Left hindlimb (tissue), 1 donor: ENCODE measurements at places on chromosomes 5 and 9.

GRCh38 chr9:128225770-128226411 is 22.7 kb downstream of the DNM1 start:
- DNase-seq: no peak

- no peak for DNase-seq
These were observed 34.7 kb downstream of the ARHGEF37 start for GRCh38 chr5:149615976-149616375.

- peak; percentile 63 for DNase-seq
These were observed 78.6 kb upstream of the MPDZ start for GRCh38 chr9:13358128-13358527.

GRCh38 chr9:4774209-4774608 is 18.5 kb upstream of the RCL1 start:
- DNase-seq: no peak

GRCh38 chr9:96565671-96566497 is 53.8 kb downstream of the CDC14B start:
- no peak for DNase-seq

DNA sequence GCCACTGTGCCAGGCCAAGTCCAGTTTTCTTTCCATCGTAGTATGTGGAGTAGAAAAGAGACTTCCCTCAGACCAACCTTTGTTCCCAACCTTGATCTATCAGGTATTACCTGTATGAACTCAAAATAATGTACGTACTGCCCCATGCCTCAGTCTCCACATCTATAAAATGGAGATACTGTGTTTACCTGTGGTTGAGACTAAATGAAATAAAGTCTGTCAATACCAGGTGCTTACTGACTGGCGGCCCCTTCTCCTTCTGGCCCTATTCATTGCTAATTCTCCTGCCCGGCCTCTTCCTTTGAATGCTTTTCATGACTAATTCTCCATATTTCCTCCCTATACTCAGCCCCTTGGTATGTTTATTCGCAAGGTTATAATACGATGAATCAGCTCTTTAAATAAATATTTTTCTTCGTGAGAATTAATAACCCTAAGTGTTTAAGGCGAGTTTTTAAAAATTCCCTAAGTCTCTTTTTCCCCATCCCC is 89.6 kb upstream of the BASP1 start:
- DNase-seq: no peak

DNA sequence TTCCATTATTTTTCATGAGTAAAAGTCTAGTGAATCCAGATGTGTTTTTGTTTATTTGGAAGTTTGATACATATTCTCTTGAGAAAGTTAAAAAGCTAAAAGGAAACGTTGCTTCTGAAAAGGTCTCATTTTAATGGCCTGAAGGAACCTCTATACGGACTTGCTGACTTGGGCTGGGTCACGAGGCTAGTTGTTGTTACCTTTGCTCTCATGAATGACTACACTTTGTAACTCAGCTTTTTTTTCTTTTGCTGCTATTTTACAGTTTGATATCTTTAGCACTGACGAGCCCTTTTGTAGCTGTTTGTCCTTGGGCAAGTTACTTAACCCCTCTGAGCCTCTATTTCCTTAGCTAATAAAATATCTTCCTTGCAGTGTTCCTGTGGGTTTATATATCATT is 211.5 kb downstream of the PCSK5 start:
- no peak for DNase-seq

- no peak for DNase-seq
These were observed 315.6 kb upstream of the DAB2 start for GRCh38 chr5:39740404-39740803.

GRCh38 chr5:66542711-66543110 is 53.5 kb upstream of the MAST4 start:
- DNase-seq: no peak

DNA sequence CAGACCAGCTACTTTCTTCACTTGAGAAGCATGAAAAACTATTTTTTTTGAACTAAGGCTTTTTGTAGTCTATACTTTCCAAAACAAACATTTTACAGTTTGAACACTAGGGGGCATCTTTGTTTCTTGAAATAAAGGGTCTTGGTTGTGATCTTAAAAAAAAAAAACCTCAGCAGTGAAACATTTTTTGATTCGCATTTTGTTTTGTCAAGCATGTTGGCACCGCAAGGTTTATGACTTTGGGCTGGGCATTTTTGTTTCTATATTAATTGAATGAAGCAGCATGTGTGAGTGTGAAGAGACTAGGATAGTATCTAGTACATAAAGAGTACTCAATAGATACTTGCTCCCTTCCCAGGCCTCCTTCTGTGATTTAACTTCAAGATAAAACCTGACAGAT is 31.6 kb upstream of the ACOT12 start:
- DNase-seq: no peak

DNA sequence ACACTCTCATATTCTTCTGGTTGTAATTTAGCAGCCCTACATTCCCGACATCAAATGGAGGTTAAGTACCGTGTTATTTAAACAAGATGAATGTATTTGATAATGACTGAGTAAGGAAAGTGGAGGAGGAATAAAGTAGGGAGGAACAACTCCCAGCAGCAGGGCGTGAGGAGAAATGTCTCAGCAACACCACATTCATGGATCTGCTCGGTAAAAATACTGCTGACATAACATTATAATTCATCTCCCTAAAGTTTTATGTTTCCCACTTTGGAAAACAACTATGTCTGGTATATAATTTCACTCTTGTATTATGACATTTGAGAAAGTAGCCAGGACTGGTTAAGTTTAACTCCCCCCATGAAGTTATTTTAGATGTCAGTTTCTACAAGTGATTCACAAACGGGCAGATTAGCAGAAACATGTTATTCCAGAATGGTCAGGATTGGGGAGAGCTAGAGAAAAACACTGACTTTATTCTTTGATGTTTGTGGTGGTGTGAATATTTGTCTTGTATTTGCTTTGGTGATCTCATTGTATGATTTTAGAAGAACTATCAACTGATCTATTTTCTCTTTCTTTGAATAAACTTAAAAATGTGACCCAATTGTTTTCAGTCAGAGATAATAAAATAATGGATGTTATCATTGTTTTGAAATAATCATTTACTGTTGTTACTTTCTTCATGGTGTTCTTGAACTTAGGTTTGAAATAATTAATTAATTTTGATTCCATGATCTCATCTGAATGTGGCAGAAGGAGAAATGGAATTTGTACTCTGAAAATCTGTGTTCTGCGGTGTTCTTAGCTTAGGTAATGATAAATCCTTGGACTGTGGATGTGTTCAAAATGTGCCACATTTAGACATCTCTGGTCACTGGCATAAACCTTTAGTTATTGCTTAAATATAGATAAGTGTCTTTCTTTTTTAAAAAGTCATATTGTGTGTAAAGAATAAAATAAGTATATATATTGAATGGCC is 303.6 kb upstream of the ZNF608 start:
- DNase-seq: no peak

DNA sequence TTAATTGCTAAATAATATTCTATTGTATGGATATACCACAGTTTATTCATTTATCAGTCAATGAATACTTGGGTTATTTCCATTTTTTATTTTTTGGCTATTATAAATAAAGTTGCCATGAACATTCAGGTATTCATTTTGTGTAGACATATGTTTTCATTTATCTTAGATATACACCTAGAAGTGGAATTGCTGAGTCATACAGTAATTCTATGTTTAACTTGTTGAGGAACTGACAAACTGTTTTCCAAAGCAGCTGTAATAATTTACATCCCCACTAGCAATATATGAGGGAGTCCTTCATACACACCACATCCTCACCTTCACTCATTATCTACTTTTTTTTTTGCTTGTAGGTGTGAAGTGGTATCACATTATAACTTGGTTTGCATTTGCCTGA is 123.6 kb downstream of the FBN2 start:
- DNase-seq: no peak

DNA sequence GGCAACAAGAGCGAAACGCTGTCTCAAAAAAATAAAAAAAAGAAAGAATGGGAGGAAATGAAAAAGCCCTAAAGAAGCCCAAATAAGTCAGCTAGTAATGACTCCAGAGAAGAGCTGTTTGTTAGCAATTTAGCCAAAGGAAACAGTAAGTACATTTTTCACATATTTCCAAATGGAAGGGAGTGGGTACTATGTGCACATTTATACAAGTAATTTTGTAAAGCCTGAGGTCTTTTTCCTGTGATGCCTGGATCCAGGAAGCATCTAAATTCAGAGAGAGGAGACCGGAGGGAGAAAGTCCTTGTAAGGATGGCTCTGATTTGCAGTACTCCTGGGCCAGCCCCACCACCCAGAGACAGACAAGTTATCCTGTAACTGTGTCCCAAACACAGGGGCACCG is 14.7 kb downstream of the FBP1 start:
- no peak for DNase-seq

DNA sequence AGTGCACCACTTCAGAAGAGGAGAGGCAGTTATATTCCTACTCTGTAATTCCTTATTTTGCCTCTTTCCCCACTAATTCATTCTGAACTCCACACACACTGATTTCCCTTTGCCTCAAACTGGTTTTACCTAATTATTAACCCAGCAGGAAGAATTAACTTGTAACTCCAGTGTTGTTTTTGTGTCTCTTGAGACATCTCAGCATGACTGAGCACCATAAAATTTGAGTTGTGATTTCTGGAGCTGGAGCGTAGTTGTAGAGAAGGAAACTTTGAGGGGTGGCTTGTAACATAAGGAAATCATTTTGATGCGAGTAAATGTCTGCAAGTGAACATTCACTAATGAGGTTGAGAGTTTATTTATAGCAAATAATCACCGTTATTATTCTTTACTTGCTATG is 265.2 kb downstream of the TMEM38B start:
- DNase-seq: no peak
